ENCODE measurements at places on chromosomes 11 and 22. TPM values are rescaled to one million over a fixed set of nuclear protein-coding genes. Genes with fewer than 3 reads are reported as not detected.

DNA sequence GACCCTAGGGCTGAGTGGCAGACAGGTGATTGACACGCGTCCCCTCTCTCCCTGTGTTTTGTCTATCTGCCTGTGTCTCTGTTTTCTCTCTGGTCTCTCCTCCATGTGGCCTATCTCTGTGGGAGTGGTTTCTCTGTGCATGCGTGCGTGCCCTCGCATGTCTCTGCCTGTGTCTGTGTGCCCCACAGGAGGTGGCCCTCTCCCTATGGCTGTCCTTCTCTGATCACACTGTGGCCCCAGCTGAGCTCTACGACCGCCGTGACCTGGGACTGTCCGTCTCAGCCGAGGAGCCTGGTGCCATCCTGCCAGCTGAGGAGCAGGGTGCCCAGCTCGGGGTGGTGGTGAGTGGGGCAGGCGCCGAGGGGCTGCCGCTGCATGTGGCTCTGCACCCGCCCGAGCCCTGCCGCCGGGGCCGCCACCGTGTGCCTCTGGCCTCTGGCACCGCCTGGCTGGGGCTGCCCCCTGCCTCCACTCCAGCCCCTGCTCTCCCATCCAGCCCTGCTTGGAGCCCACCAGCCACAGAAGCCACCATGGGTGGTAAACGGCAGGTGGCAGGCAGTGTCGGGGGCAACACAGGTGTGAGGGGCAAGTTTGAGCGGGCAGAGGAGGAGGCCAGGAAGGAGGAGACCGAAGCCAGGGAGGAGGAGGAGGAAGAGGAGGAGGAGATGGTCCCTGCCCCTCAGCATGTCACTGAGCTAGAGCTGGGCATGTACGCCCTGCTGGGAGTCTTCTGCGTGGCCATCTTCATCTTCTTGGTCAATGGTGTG, 11.6 kb downstream of the TMEM132A start:
- DNase-seq = no peak

DNA sequence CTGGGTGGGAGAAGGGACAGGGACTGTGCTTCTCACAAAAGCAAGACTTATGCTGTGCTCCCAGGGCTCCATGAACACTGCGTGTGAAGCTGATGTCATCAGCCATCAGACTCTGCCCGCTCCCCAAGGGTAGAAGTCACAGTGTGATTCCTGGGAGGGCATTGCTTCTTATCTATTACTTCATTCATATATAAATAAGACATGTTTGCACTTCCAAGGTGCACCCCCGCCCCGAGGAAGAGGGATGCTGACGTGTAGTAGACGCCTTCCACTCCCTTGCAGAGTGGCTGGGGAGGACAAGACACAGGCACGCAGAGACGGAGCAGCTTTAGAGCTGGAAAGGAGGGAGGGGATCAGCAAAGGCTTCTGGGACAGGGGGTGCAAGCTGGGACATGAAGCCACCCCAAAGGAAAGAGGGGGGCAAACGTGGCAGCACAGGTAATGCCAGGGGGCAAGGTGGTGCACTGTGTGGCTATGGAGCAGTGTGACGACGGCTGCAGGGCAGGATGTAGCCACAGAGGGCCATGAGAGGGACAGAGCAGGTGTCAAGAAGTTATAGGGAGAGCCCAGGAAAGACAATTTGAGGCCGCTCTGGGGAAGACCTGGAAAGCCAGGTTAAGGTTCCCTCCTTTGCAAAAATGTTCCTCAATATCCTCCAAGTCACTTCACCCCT, 558.5 kb downstream of the MN1 start:
- no peak for DNase-seq

GRCh38 chr11:113369411-113369810, 18.2 kb upstream of the ANKK1 start:
- DNase-seq = no peak

DNA sequence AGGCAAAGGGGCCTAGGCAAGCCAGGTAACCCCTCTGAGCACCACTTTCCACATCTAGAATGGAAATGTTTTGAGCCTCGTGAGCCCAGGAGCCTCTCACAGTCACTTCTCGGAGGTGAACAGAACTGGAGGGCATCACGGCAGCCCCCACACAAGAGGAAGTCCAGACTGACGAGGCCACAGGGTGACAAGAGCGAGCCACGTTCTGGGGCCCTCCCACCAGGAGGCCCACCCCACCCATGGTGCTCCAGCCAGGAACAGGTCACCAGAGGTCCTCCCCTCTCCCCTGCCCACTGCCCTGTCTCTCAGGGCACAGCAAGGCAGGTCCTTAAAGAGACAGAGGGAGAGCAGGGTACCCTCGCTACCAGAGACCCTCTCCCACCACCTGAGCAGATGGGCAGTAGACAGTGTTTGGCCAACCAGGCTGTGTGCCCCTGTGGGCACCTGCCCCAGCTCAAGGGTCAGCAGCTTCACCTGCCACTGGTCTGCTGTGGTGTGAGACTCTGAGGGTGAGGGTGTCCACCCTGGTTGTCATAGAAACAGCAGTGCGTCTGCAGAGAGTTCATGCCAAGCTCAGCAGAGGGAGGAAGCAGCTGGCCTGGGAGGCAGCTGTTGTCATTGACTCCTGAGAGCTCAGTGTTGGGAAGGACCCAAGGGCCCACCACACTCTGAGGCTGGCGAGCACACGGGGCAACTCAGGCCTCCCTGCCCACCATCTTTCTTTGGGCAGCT, 31.4 kb downstream of the RSPH14 start:
- no peak for DNase-seq

GRCh38 chr11:6025056-6025455, 5.5 kb downstream of the OR56A1 start:
- no peak for DNase-seq

LIN7C gene
- 23.6 TPM for total RNA-seq

RIBC2 gene
- not detected for total RNA-seq

- DNase-seq = no peak
These were observed 94.6 kb upstream of the ALKBH3 start for GRCh38 chr11:43786016-43786415.

GRCh38 chr11:26632691-26633159, 60.7 kb upstream of the MUC15 start:
- DNase-seq = no peak

ARHGAP42 gene
- total RNA-seq = 11.9 TPM

GRCh38 chr11:109972181-109972715, 120.9 kb upstream of the ZC3H12C start:
- DNase-seq = no peak

DNA sequence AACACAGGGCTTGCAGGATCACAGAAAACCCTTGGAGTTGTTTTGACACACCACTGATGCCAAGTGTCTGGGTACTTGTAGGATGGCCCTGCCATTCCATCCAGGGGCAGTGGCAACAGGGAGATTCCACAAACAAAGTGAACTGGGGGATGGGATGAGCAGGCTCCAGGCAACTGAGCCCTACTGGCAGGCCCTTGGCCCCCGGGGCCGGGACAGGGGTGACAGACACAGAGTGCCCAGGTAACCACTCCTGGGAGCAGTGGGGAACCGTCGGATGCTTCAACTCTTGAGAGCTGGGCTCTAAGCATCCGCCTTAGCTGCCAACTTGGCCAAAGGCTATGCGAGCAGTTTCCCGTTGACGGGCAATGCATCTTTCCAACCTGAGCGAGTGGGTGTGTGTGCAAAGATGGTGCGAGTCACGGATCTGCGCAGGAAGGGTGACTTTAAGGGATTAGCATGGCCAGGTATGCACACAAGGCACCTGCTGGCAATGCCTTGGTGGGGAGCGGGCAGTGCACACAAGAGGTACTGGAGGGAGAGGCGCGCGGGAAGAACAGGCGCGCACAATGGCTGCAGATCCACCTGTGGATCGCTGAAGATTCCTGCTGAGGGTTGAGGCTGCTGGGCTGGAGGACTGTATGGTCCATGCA, 83.1 kb upstream of the PRODH start:
- DNase-seq = no peak

GRCh38 chr11:86164106-86164505, 80.4 kb upstream of the EED start:
- no peak for DNase-seq

DNA sequence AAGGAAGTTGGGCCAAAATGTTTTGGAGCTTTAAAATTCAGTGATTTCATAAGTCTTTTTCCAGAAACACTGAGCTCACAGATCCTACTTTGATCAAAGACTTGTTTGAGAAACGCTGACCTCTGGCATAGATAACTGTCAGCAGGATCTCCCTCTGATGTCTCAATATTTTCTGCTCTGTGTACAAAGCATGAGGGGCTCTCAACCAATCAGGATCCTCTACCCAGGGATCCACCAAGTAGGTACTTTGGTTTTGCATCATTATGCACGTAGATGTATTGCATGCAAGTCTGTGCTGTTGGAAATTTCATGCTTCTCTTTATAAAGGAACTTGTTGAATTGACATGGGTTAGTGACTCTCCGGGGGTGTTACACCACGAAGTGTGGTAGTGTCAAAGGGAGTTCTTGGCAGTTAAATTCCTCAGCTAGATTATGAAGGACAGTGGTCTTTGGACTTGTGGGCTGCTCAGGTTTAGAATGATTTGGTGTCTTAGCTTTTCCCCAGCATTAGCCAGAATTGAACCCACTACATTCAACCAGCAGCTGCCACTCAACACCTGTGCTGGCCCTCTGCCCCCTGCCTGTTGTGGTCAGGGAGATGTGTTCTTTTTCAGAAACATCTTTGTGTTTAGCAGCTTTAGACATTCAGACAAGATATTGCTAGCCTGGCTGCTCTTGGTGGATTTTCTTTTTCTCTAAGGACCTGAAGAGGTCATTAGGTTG, 1.7 kb upstream of the DIXDC1 start:
- no peak for DNase-seq

GRCh38 chr11:67468056-67468455, 995 bp downstream of the TMEM134 start:
- no peak for DNase-seq

DNA sequence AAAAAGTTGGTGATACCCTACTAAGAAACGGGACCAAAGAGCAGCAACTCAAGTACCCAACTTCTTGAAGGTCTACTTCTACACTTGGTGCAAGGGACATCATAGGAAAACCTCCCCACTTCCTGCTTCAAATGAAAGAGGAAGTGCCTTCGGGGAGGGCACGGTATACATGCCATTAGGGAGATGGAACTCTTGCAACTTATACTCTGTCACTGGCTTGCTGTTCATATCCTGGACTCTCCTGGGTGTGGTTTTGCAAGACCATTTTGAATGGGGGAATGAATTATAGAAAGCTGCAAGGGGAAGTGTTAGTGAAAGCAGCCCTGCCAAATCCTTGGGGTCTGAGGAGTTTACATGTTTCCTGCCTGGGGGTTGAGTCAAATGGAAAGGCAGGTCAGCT, 41.9 kb downstream of the CSNK2A3 start:
- no peak for DNase-seq

- DNase-seq = no peak
These were observed 27.8 kb downstream of the TEAD1 start for GRCh38 chr11:12701811-12702592.

GRCh38 chr11:71992136-71992730, 6.5 kb upstream of the IL18BP start:
- DNase-seq = no peak

ARFIP2 gene
- total RNA-seq = 46.2 TPM

DNA sequence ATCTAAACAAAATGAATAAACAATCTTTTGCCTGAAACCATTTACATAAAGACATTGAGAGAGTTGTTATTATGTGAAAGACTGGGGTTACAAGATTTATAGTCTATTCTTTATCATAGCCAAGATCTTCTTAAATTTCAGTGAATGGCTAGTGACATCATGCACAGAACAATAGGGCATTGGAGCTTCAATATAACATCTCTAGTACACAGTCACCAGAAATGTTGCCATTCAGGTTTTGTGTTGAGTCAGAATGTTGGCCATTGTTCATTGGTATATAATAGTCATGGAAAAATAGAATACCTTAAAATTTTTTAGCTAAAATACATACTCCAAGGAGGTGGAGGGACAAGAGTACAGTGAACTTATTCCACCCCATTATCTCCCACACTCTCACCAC, 44.3 kb downstream of the SLC5A12 start:
- DNase-seq = no peak

- no peak for DNase-seq
These were observed 2.2 kb upstream of the EFCAB6 start for GRCh38 chr22:43814264-43814663.

DNA sequence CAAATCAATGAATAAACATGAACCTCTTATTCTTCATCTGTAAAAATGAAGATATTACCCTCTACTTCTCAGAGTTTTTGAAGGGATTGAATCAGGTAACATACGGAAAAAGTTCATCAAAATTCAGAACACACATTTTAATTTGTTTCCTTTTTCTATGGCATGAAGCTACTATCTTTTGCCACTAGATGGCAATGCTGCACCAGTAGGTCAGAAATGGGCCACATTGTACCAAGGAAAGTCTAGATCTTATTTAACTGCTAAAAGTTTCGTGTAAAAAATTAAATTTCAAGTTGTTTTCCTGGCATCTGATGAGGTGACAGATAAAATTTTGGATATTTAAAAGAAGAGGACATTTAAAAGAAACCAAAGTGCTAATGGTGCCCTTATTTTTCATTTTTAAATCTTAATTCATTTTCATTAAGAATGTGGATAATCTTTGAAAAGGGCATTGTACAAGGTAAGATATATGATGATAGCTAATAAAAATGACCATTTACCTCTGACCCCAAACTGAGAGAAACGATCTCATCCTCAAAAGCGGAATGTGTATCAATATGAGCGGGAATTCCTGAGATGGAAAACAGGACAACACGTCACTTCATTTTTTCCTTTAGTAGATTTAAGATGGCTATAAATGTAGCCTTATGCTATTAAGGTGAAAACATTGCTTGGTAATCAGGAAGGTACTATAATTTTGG, 16.1 kb downstream of the ALKBH8 start:
- DNase-seq = no peak

DNA sequence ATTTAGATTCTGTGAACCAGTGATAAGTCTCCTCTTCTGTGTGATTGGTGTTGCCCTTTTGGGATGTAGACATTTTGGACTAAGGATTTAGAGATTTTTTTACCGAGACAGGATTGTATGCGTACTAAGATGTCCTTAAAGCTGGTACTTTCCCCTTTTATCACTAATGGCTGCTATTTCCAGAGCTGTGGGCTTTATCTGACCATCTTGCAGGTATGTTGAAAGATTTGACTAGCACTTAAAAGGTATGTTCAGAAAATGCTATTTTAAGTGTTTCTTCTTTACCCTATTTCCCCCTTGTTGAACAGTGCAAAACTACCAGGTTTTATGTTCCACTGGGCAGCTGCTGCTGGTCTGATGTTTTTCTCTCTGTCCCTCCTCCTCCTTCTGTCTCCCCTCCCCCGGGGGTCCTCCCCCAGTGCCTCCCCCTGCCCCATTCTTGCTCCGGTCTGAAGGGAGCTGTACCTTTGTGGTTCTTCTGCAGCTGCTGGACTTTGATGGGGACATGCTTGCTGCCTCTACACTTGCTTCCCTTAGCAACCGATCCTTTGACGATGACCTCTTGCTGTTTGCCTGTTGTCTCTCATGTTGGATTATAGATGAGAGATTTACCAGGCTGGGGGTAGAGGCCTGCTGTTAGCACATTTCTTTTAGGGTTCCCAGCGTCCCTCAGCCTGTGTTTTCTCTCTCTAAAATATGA, 59.6 kb downstream of the ZNRF3 start:
- no peak for DNase-seq

ZNF280A gene
- not detected for total RNA-seq

VWCE gene
- 18.6 TPM for total RNA-seq

DNA sequence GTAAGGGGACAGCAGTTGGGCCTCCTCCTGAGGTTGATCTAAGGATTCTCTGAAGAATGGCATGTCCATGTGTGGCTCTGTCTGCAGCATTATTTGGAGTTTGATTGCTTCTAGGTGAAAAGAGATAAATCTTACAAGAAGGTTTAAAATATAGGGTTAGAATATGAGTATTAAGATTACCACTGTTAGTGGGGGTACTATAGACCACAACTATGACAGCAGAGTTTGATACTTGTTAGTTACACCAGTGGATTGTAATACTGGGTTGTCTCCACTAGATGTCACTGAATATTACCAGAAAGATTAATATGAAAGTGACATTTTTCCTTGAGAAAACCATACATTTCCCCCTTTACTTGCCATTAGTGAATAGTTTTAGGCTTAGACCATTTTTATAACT, 47.9 kb downstream of the ZNF280B start:
- no peak for DNase-seq
